Effector CD4-positive, alpha-beta T cell (primary cell): ENCODE measurements at places on chromosomes 2 and 18.

DNA sequence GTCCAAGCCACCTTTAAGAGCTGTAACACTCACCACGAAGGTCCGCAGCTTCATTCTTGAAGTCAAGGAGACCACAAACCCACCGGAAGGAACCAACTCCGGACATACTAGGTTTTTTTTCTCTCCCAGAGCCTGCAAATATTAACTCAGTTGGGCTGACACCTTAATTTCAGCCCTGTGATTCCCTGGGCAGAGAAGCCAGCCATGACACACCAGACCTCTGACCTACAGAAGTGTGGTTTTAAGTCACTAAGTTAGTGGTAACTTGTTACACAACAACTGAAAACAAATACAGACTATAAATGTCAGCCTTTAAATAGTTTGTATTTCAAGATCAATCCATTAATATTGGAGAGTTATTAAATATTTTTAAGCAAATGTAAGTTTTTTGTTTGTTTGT, 855.1 kb downstream of the TMEM182 start:
- no peak for DNase-seq

DNA sequence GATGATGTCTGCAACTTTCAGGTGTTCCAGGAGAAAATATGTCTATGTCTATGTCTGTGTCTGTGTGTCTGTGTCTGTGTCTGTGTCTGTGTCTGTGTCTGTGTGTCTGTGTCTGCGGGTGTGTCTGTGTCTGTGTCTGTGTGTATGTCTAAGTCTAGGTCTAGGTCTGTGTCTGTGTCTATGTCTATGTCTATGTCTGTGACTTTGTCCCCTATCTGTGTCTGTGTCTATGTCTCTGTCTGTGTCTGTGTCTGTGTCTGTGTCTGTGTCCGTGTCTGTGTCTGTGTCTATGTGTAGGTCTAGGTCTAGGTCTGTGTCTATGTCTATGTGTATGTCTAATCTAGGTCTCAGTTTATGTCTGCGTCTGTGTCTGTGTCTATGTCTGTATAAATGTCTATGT, 10.5 kb downstream of the IL1R2 start:
- DNase-seq: no peak

DNA sequence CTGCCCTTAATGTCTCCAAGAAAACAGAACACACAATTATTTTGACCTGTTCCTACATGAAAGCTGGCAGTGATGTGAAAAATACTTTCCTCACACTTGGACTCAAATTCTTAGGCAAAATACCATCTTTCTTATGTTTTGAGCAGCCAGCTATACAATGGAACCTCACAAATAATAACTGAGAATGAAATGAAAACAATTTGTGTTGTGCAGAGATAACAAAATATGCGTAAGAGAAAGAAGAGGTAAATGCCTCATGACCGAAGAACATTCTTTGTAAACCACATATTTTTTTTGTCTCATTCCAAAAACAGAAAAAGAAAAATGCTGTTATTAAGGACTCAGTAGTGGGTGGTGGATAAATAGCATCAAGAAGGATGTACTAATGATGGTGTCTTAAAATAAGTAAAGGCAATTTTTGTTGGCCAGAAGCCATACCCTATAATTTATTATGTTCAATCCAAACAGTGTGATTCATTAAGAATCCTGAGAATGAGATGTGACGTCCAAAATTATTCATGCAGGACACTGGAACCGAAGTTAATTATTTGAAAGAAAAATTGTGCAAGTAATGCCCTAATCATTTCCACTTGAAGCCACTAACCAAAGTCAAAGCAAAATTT, 193.0 kb upstream of the NETO1 start:
- no peak for DNase-seq

DNA sequence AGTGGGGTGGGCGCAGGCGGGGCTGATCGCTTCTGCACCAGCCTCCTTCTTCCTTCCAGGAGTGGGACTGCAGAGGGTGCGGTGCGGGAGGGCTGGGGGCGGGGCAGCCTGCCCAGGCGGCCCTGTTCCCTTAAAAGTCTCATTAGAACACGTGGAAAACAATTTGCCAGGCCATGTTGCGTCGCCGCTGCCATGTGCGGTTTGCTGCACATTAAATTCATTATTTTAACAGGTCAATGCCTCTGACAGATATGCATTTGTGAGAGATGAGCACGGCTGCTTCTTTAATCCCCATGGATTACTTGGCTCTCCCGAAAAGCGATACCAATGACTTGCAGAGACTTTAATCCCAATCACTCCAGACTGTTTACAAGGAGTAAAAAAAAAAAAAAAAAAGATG, 139.0 kb downstream of the CELF4 start:
- no peak for DNase-seq

GRCh38 chr2:217736776-217737550, 265.8 kb downstream of the TNS1 start:
- DNase-seq: no peak

GRCh38 chr2:101362316-101362715, 25.0 kb downstream of the CREG2 start:
- DNase-seq: no peak

GRCh38 chr2:134491771-134492441, 226.9 kb downstream of the TMEM163 start:
- no peak for DNase-seq

DNA sequence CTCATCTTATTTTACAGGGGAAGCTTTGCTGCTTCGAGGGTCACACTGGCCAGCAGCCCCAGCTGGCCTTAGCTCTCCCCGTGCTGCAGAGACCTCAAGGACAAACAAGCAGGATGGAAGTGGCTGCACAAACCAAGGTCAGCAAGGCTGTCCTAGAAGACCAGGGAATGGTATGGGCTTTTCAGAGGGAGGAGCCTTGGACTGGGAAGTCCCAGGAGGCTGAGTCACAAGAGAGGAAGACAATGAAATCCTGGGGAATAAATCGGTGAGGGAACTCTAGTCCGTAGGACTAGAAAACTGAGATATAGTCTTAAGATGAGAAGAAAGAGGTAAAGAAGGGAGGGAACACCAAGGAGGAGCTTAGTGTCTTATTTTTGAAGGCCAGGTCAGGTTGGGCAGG, 15.7 kb downstream of the CREG2 start:
- no peak for DNase-seq

- DNase-seq: no peak
These were observed 128.1 kb downstream of the EIPR1 start for GRCh38 chr2:3249476-3249962.

- no peak for DNase-seq
These were observed 43.7 kb upstream of the CAB39 start for GRCh38 chr2:230668939-230669303.

DNA sequence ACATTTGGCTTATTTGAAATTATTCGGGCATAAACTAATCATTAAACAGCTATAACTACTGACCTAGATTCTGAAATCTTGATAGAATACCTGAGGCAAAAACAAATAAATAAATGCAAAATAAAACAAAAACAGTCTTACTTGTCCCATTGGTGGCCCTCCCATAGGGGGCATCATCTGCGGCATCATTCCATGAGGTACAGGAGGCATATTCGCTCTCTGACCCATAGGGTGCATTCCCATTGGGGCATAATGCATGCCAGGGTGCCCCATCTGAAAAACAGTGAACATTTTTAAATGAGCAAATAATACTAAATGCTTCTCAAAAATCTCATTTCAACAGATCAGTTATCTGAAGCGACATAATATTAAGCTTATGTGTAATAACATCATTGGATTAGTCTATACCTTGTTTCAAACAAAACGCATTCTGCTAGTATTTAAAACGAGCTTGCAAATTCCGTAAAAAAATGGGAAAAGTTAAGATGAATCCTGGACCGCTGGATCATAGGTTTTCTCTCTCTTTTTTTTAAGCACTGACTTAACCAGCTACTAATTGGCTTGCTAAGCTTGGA, 1.3 kb downstream of the PRPF40A start:
- DNase-seq: no peak

- DNase-seq: no peak
These were observed 210.6 kb downstream of the IKZF2 start for GRCh38 chr2:212940816-212941215.

DNA sequence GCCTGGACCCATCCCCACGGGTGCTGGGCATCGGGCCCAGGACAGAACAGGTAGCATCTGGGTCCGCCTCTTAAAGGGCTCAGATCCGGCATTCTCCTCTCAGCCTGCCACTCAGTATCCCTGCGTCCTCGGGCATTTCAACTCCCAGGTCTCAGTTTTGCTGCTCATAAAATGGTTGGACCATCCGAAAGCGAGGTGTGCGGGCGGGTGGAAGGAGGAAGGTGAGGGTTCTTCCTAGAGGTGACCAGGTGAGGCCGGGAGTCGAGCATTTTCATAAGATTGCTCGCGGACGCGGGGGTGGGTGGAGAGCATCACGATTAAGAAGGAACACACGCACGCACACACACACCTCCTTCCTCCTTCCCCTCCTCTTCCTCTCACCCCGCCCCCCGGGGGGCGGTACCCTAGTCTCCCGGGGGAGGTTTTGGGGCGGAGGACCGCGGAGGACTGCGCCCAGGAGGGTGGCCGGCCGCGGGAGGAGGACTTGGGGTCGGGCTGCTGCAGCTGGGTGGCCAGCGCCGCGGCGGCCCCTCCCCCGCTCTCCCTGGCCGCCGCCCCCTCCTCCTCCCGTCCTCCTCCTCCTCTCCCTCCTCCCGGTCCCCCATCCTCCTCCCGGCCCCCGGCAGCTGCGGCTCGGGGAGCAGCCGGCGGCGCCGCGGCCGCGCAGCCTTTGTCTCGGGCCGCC, 97.9 kb upstream of the GPR45 start:
- no peak for DNase-seq

DNA sequence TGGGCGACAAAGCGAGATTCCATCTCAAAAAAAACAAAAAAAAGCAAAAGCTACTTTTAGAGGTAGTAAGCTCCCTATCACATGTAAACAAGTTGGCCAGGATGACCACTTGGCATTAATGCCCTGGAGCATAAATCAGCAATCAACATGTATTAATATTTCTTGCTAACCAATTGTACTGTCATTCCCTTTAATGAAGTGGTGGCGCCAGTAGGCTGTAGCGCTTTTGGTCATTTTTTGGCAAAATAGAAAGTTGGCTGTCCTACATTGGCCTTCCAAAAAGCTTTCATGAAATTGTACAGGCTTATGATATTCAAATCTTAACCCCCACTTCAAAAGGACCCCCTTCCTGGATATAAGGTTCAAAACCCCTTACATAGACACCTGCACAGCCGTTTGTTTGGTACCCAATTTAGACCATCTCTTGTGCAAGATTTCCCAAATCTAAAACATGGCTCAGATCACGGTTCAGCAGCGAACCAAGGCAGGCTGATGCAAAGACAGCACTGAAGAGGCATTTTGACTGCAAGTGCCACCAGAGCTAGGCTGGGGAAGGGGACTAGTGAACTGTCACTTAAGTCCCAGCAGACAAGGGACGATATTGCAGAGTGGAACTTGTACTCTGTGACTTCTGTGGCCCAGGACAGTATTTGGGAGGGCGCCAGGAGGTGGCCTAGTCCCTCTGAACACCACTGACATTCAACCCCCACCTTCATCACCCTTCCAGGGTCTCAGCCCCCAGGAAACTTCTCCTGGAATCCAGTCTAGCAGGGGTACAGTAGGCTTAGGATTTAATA, 31.9 kb downstream of the SMAD7 start:
- DNase-seq: no peak

DNA sequence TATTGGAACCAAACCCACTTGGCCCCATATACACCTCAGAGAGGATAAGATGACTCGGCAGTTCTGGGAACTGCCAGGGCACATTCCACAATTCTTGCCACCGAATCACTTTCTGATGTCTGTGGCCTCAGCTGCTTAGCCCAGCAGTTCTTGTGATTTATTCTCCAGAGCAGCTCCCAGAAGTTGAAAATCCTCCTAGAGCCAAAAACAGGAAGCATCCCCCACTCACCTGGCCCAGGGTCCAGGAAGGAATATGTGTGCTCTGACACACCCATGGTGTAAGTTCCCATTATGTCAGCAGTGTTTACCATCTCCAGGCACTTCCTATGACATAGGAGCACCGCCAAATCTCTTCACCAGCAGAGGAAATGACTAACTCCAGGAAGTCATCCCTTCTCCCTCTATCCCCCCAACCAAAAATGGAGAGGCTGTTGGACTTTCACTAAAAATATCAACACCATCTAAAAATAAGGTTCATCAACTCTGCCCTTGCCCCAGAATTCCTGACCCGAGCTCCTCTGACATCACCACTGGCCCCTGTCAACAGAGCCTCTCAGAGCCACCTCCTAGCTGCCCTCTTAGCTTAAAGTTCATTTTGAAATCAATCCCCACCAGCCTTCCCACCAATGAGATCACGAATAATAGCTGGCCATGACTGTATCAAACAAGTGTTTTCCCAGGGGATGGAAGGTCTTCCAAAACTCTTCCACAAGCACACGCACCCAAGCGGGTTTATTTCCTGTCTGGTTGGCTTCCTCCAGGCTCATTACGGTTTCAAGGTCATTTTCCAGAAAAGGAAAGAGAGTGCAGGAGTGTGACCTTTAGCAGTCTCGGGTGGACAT, 223.1 kb upstream of the PARD3B start:
- DNase-seq: no peak

DNA sequence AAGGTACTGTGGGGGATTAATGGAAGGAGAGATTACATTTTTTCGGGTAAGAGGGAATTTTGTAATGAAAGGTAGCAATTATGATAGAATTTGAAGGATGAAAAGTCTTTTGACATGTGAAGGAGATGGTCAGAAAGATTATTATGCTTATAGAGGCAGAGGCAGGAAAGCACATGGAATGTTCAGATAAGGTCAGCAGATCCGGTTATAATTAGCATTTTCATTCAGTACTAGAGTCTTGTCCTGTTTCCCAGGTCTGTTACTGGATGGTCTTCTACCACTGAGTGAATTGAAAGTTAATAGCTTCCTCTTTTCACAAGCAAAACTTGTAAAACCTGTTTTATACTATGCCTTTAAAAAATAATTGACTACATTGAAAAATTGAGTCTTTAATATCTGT, 116.9 kb downstream of the PHLPP1 start:
- no peak for DNase-seq

- no peak for DNase-seq
These were observed 122.3 kb downstream of the HRH4 start for GRCh38 chr18:24582771-24583170.

GRCh38 chr2:104866122-104866864, 12.4 kb downstream of the POU3F3 start:
- no peak for DNase-seq

- DNase-seq: no peak
These were observed 228.1 kb downstream of the RBM43 start for GRCh38 chr2:151033271-151034248.

GRCh38 chr2:132824716-132825115, 154.7 kb upstream of the LYPD1 start:
- DNase-seq: no peak

DNA sequence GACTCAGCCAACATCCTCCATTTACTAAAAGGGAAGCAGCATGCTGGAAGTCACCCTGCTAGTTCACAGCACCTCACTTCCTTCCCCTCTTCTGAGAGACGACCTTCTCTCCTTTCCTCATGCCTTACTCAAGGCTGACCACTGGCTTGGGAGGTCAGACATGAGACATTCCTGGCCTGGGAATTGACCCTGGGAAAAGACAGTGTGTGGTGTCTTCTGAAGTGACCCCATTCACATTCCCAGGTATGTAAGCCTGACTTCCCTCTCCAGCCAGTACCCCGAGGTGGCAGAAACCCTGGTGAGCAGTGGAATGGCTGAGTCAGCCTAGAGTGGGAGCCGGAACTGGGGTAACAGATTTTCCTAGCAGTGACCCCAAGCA, 92.4 kb downstream of the PLB1 start:
- no peak for DNase-seq

GRCh38 chr2:43276266-43276941, 50.0 kb upstream of the ZFP36L2 start:
- DNase-seq: no peak

GRCh38 chr18:3758531-3758930, 308.6 kb downstream of the TGIF1 start:
- DNase-seq: no peak

GRCh38 chr2:142165790-142166189, 35.0 kb upstream of the LRP1B start:
- no peak for DNase-seq
